Fibroblast of upper back skin (primary cell): ENCODE measurements at places on chromosomes 3 and 15.

- DNase-seq, result no peak
These were observed 39.7 kb downstream of the PTH1R start for GRCh38 chr3:46917257-46917656.

DNA sequence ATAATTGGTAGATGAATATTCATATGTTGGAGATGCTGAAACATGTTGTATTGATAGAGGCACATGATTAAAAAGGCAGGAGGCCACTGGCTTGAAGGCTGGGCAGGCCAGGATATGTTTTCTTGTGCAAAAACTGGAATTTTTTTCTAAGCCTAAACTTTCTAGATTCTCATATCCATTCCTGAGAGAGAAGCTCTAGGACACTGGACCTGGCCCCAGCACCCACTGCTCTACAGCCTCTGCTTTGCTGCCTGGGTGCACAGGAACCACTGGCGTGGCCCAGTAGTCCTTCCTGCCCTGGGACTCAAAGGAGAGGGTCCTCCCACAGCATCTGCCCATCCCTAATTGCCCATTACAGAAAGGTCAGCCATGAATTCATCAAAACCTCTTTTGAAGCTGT lies 58.1 kb upstream of the APEH start:
- no peak for DNase-seq

GRCh38 chr3:157133434-157134320 lies 26.3 kb downstream of the CCNL1 start:
- DNase-seq, result no peak

DNA sequence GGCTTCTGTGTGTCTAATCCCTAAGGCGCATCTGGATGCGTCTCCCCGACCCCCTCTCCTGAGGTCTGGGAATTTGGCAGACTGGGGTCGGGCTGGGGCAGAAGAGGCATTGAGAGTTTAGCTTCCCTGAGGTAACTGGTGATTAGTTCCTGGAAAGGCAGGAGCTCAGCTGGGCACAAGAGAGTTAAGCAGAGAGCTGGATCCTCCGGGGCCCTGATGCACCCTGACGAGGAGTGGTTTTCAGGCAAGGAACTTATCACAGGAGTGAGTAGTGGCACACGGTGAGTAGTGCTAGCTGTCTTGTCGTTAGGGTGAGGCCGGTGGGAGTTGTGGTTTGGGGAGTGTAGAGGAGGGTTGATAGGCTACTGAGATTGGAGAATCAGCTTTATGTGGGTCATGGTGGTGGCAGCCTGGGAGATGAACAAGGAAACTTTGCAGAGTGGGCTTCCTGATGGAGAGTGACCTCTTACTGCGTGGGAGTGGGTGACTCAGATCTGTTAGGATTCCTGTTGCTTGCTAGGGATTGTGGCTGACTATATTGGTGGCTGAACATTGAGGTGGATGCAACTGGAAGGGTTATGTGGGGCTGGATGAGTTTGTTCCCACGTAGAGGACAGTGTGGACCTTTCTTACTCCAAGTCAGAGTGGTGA lies 897 bp downstream of the RAD54L2 start:
- DNase-seq, result peak; percentile 40

- peak; percentile 49 for DNase-seq
These were observed 12.1 kb upstream of the CX3CR1 start for GRCh38 chr3:39291903-39292329.

GRCh38 chr3:138137861-138138260 lies 5.7 kb upstream of the A4GNT start:
- no peak for DNase-seq

- no peak for DNase-seq
These were observed 7.6 kb upstream of the SPTBN5 start for GRCh38 chr15:41901431-41901830.

- peak; percentile 83 for DNase-seq
These were observed 57.8 kb downstream of the BLM start for GRCh38 chr15:90774731-90775514.

DNA sequence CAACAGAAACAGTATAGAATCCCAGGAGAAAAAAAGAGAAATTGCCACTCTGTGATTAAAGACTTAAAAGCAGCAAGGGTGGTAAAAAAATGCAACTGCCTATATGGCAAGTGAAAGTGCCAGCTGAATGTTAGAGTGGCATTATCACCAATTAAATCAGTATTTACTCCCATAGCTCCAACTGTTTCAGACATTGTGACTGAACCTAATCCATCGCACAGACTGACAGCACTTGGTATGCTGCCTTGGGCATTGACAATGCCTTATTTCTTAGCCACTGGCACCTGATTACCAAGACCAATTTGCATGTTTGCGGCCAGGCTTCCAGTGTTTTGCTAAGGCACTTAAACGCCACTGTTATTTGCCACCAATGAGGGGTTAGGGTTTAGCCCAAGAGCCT lies 201.9 kb upstream of the NECTIN3 start:
- no peak for DNase-seq

DNA sequence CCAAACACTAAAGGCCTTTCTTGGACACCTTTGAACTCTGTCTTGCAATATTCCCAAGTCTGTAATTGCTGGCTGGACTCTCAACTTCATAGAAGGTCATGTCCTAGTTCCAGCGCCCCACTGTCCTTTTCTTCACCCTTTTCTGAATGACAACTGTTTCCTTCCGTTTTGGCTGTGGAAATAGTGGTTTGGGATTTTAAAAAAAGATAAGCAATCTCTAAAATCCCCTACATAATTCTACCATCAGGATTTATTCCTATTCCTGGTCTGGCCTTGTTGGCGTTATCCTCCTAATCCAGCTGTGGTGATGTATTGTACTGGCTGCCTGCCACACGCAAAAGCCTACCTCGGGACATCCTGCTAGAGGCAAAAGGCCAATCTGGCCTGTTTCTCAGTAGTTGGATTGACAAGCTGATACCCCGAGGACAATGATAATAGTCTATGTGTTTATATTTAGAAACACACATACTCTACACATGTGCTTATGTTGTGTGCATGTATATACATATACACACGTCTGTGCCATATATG lies 440.3 kb upstream of the DPH6 start:
- DNase-seq, result peak; percentile 46

- DNase-seq, result no peak
These were observed 10.9 kb downstream of the TEX55 start for GRCh38 chr3:119156868-119157267.

DNA sequence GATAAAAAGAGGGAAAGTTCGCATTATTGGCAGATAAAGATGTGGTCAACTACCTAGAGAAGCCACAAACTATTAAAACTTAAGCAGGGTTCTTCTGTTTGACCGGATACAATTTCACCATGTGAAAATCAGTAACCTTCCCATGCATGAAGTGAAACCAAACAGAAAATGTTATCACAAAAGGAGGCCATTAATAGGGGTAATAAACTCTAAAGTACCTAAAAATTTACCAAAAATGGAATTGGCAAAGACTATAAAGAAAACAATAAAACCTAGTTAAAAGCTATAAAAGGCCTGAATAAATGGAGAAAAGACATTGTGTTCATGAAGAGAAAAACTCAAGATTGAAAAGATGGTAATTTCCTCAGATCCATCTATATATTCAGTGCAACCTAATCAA lies 83.4 kb downstream of the FEZF2 start:
- no peak for DNase-seq

- DNase-seq, result peak; percentile 26
These were observed 69.7 kb upstream of the LINGO1 start for GRCh38 chr15:77702211-77702957.

DNA sequence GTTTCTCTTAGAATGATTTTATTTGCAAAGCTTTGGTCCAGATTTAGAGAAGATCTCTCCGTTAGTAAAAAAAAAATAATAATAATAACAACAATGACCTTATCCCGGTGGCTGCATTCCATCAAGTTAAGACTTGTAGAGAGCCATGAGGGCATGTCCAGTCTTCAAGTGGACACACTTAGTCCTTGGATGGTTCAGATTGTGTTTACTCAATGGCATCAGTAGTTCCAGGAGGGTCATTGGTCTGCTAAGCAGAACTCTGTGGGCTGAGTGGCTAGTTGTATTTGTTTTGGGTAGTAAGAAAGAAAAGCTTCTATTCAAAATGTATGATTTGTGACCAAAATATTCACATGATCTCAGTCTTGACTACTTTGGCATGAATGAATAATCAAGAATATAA lies 116.3 kb upstream of the UBE2E2 start:
- DNase-seq, result no peak

DNA sequence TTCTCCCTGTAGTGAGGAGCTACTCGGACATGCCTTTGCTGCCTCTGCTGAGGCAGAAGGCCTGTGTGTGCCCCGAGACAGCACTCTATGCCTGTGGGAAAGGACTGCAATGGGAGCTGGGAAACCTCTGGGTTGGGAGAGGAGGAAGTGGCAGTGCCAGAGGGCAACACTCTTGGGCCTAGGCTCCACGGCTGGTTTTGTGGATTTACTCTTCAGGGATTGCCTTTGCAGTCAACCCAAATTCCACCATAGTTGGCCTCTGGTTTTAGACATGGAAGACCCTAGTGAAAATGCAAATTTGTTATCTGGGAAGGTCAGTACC lies 46.8 kb downstream of the ITGA11 start:
- no peak for DNase-seq

DNA sequence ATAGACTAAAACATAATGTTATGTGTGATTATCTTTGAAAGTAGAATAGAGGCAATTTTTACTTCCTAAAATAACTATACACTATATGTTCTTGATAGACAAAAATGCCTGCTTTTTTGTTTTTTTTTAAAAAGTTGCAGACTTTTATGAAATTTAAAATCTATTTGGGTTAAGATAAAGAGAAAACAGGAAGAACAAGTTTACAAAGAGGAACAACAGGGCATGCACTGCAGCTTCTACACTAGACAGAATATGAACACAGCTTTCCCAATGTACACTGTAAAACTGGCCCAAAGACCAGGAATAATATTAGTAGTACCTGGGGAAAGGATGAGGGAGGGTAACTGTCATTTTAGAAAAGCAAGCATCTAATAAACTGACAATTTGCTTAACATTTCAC lies 53.7 kb downstream of the NR1I2 start:
- no peak for DNase-seq

DNA sequence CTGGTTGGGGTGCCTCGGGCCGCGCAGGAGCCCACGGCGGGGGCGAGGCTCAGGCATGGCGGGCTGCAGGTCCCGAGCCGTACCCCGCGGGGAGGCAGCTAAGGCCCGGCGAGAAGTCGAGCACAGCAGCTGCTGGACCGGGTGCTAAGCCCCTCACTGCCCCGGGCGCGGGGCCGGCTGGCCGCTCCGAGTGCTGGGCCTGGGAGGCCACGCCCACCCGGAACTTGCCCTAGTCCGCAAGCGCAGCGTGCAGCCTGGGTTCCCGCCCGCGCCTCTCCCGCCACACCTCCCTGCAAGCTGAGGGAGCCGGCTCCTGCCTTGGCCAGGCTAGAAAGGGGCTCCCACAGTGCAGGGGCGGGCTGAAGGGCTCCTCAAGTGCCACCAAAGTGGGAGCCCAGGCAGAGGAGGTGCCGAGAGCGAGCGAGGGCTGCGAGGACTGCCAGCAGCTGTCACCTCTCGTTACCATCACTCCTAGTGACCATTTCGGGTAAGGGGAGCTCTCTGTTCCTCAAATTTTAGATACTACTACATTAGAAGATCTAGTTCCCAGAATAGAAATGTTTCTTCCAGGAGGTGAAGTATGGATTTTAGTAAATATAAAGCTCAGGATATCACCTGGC lies 417.0 kb upstream of the AGTR1 start:
- no peak for DNase-seq

DNA sequence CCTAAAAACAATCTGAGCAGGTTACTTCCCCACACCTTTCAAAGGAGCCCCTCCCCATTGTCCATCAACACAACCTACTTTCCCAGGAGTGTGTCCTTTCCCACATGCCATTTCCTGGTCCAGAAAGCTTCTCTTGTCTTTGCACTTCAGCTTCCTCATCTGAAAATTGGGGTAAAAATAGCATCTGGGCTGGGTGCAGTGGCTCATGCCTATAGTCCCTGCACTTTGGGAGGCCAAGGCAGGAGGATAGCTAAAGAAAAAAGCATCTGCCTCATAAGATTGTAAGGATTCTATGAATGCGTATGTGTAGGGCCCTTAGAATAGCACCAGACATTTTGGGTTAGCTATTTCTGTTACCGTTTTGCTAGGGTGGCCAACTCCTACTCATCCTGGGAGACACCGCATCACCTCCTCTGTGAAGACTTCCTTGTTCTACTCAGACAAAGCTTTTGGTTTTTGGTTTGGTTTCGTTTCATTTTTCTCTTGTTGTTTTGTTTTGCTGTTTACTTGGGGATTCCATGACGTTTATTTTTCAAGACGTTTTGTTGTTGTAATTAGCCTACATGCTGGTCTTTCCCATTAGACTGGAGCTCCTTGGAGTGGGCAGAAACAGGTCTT lies 224.4 kb upstream of the TLE3 start:
- no peak for DNase-seq

- DNase-seq, result no peak
These were observed 34.5 kb downstream of the MAGI1 start for GRCh38 chr3:66004244-66004643.

GRCh38 chr15:40038638-40039543 lies at the start of gene SRP14:
Gene SRP14 (minus strand): TSS chr15:40039181. CDS start chr15:40039116, 65 bp downstream.
- DNase-seq, result peak; percentile 92
